ENCODE measurements at places on chromosomes 11 and 22.

DNA sequence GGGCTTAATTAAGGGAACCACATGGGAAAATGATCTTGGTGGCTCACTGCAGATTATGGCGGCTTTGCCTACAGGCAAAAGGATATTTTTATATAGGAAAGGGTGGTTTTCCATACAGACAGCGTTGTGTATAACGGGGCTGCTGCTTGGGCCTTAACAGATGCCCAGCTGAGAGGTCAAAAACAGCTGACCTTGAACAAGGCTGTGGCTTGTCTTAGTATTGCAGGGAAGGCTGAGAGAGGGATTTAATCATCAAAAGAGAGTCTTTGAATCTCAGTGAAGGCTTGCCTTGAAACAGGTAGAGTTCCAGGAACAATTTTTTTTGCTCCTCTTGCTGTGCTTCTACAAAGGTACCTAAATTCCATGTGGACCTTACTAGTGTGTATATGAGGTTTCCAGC, 301.6 kb upstream of the C11orf87 start:
- DNase-seq: no peak

DNA sequence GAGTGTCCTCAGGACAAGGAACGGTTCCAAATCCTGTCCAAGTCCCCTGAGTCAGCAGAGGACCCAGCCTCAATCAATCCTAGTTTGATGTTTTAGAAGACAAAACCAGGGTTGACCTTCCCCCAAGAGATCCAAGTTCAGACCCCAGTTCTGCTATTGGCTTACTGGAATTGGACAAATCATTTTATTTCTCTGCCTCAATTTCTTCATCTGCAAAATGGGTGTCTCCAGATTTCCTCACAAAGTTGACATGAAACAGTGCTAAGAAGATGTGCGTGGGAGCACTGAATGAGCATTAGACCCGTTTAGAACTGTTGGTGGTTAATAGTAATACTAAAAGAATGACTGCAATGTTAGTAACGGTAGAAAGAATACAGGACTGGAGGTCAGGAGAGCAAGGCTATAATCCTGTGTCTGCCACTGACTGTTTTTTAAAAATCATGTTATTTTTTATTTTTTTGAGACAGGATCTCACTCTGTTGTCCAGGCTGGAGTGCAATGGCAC, 32.8 kb upstream of the SCUBE1 start:
- no peak for DNase-seq

GRCh38 chr22:45441138-45441537, 27.6 kb downstream of the RIBC2 start:
- DNase-seq: no peak

- no peak for DNase-seq
Observed at GRCh38 chr11:50174189-50174588, 141.5 kb downstream of the OR4C45 start.

DNA sequence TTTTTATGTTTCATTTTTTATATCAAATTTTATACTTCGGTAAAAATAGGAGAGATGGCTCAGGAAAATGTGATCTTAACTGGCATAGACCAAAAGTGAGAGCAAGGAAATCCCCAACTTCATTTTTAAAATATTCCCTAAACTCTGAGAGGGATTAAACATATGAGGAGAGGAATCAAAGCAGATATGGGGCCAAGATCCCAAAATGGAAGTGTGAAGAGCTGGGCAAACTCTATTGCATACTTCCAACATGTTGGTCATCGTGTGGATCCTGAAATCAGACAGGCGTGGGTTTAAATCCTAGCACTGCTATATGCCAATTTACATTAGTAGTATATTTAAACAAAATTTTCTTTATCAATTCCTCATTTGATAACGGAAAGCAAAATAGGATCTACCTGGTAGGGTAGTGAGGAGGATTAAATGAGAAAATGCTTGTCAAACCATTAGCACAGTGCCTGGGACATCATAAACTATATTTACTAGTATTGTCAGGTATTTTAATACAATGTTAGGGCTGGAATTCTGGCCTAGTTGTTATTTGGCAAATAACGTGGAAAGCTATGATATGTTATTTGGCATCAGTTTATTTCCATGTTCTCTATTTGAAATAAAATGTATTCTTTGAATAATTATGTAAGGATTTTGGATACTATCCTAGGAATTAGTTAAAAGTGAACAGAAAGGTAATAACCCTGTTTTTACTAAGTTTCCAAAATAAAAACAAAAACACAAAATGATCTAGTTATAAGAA, 392.8 kb upstream of the CCDC90B start:
- DNase-seq: no peak

DNA sequence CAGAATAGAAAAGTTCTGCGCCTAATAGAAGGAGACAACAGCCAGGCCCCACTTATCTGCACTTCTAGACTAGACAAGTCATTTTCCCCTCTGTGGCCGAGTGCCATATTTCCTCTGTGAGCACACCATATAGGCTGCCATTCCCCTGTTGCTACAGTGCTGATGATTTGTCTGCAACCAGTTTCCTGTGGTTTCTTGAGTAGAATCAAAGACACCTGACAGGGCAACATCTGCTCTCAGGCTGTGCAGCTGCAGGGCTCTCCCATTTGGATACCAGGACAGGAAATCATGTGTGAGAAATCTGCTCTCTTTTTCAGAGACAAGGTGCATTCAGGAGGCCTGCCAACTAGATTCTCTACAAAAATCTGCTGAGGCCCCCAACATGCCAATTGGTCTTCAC, 879.3 kb downstream of the DLG2 start:
- DNase-seq: no peak

GRCh38 chr11:69035150-69035945, 13.4 kb upstream of the TPCN2 start:
- no peak for DNase-seq

- DNase-seq: no peak
Observed at GRCh38 chr11:74773476-74773875, 24.8 kb downstream of the RNF169 start.

DNA sequence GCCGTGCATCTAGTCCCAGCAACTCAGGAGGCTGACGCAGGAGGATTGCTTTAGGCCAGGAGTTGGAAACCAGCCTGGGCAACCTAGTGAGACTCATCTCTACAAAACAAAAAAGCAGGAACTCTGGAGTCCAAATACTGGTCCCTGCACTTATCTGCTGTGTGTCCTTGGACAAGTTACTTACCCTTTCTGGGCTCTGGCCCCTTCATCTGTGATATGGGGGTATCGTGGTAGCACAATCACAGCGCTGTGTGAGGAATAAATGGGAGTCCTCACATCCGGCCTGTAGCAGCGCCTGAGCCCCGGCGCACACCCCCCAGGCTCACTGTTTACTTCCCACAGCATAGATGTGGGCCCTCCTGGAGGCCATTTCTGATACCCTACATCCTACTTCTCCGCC, 44.2 kb upstream of the MYH9 start:
- DNase-seq: no peak

GRCh38 chr11:15871904-15872626, 484.3 kb downstream of the SOX6 start:
- no peak for DNase-seq

Measured in esophagus squamous epithelium (tissue), 5 donors.